ENCODE measurements at places on chromosomes 5 and 9. TPM values are rescaled to one million over a fixed set of nuclear protein-coding genes. Genes with fewer than 3 reads are reported as not detected.

Gene ARHGEF39
- 1.9 TPM for total RNA-seq

Gene LCN15
- not detected for total RNA-seq

Gene IFNB1
- not detected for total RNA-seq

Gene IL31RA
- total RNA-seq = 1.0 TPM

Gene NEURL1B
- 21.6 TPM for total RNA-seq

Gene BSPRY
- 7.5 TPM for total RNA-seq

Gene MEIKIN
- total RNA-seq = 0.55 TPM

Gene PCSK1
- total RNA-seq = 2.5 TPM

Gene KCTD16
- total RNA-seq = 8.7 TPM
